ENCODE measurements at places on chromosomes 12 and 14.

DNA sequence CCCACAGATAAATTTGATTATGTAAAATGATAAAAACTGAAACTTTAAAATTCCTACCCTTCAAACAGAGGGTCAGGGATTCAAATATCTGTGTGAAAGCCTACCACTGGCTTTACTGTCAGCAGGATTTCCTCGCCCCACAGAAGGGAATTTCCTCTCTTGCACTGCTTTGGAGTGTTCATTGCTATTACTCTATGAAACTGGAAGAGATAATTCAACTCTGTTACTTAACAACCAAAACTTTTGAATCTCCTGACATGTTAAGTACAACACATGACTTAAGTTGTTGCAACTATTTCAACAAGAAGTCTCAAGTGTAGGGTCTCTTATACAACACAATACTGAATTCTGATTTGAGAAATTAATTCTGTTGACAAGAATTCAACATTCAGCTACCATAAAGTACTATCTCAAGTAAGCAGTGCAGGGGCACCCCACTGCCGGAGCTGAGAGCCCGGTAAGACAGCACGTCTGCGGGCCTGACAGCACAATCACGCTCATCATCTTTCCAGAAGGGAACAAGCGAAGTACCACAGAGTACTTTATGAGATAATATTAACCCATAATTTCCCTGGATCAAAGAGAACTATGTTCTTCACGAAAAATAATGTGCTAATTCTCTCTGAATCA lies 22.9 kb downstream of the DICER1 start:
- DNase-seq, result no peak

- DNase-seq, result no peak
Measured at GRCh38 chr12:23066095-23066494, 441.1 kb downstream of the ETNK1 start.

- DNase-seq, result no peak
Measured at GRCh38 chr12:113838896-113839295, 127.2 kb downstream of the RBM19 start.

DNA sequence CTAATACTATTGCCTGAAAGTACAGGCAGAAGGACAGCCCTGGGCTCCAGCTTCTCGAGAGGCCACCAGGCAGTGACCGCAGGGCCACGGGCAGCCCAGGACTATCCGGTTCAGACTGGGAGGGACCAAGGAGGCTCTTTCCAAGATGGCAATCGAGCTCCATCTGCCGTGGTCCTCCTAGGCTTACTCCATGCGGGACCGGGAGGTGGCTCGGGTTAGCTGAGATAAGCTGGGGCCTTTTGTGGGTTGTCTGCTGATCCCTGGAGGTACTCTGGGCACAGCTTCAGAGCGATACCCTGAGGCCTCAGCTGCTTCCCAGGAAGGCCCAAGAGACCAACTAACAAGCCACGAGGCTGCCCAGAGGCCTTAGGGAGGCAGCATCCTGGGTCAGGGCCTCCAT lies 33.1 kb downstream of the SNRNP35 start:
- DNase-seq, result no peak
